ENCODE measurements at places on chromosomes 12 and 14.
A peak's percentile ranks its signal among the peaks of the same experiment; 100 is the strongest.

DNA sequence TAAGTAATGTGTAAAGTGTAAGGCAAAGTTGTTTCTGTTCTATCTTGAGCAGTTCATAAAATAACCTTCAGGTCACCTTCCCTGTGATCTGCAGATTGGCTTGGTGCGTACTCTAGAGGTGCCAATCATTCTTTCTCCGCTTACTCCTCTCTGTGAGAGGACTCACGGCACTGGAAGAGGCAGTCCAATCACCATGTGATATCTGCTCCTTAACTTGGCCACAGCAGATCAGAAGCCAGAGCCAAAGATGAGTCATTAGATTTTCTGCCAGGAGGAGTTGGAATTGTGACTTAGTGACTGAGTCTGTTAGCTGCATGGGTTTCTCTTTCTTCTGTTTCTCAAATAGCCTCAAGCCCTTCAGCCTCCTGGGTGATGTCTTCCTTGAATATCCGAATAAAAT is 165.5 kb downstream of the SLC41A2 start:
- no peak for DNase-seq

DNA sequence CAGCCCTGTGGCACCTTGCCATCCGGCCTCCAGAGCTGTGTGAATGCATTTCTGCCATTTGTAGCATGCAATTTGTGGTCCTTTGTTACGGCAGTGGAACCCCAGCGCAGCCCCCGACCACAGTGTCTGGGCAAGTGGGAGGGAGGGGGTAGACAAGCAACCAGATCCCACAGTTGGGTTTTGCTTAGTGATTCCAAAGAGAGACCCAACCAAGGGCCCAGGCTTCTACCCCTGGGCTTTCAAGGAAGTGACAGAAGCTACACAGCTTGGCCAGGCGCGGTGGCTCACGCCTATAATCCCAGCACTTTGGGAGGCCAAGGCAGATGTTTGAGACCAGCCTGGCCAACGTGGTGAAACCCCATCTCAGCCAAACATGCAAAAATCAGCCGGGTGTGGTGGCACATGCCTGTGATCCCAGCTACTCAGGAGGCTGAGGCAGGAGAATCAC is 17.8 kb downstream of the ZBTB42 start:
- DNase-seq, result no peak

DNA sequence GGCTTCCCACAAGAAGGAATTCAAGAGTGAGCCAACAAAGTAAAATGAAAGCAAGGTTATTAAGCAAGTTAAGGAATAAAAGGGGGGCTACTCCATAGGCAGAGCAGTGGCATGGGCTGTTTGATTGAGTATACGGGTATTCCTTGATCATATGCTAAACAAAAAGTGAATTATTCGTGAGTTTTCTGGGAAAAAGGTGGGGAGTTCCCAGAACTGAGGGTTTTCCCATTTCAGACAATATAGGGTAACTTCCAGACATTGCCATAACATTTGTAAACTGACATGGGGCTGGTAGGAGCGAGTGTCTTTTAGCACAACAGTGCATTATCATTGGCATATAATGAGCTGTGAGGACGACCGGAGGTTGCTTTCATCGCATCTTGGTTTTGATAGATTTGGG is 2.0 kb upstream of the BCL2L14 start:
- DNase-seq, result no peak

- no peak for DNase-seq
Observed at GRCh38 chr12:78628491-78629100, 236.0 kb upstream of the SYT1 start.

GRCh38 chr12:62210422-62210821 is 49.8 kb upstream of the USP15 start:
- DNase-seq, result no peak

GRCh38 chr14:76480426-76480825 is 104.5 kb downstream of the ESRRB start:
- no peak for DNase-seq

GRCh38 chr12:90940872-90941499 is 14.0 kb downstream of the CCER1 start:
- no peak for DNase-seq

DNA sequence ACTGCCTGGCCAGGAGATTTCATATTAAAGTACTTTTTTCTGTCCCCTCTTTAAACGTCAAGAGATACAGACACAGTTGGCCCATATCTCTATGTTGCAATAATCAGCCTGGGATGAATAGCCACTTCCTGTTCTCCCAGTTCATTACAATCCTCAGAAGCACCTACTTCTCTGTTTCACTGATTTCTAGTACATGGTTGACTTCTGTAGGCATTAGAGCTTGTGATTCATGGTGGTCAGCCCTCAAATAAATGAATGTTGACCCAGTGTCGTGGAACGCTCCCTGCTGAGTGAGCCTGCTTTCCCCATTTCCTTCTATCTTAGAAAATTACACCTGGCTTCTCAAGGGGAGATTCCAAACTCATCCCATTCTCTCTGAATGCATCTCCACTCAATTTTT is 416.7 kb downstream of the PDZRN4 start:
- DNase-seq, result no peak

DNA sequence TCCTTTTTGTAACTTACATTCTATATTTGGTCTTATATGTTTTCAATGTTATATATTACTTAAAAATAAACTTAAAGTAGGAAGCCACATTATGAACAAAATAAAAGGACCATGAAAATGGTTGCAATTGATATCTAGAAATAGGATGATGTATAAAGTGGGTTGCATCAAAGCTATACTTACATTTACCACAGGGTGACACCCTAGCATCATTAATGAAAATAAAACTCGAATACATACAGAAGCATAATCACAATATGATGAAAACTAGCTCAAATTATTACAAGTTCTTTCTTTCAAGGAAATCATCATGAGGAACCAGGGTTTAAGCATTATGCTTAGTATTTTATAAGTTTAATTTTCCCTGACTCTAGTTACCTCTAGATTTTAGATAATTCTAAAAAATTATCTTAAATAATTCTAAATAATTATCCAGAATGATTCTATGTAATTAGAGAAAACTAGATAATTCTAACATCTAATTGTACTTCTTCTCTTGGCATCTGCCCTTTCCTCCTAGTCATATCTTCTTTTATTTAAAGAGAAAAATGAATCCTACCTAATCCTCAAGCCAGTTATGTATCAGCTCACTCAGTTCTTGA is 31.2 kb downstream of the TAS2R7 start:
- no peak for DNase-seq

GRCh38 chr12:51524386-51524901 is 66.6 kb upstream of the SCN8A start:
- no peak for DNase-seq

GRCh38 chr14:37573356-37573755 is 21.7 kb downstream of the FOXA1 start:
- no peak for DNase-seq

DNA sequence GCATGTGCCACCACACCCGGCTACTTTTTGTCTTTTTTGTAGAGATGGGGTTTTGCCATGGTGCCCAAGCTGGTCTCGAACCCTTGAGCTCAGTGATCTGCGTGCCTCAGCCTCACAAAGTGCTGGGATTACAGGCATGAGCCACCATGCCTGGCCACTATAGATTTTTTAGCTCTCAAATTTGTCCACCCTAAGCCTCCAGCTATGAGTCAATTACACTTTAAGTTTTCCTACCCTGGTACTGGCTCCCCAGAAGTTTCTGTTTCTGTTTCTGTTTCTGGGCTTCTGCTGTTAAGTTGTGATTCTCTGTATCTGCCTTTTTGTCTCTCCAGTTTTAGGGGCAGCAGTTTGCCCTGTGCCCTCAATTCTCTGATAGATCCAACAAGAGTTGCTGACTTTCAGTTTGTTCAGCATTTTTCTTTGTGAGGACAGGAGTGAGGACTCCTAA is 4.4 kb upstream of the TINF2 start:
- DNase-seq, result no peak

- DNase-seq, result no peak
Observed at GRCh38 chr14:20387576-20387975, 25.7 kb downstream of the TEP1 start.

GRCh38 chr12:100427078-100427477 is 46.6 kb upstream of the NR1H4 start:
- no peak for DNase-seq

DNA sequence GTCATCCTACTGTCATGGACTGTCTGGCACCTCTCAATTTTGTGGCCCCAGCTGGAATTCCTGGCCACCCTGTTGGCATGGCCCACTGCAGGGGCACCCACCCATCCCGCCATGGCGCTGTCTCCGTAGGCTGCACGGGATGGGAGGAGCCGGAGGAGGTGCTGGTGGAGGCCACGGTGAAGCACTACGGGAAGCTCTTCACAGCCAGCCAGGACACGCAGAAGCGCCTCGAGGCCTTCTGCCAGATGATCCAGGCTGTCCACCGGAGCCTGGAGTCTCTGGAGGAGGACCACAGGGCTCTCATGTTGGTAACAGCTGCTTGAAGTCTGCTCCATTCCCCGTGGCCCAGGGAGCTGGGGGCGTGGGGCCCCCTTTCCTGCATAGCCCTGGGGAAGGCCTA is 3.9 kb downstream of the CCDC197 start:
- peak; percentile 53 for DNase-seq

GRCh38 chr12:11787437-11787836 is 138.0 kb downstream of the ETV6 start:
- no peak for DNase-seq

- no peak for DNase-seq
Observed at GRCh38 chr12:3362737-3363136, 128.3 kb upstream of the PRMT8 start.

GRCh38 chr12:108578813-108579212 is 16.4 kb downstream of the ISCU start:
- DNase-seq, result no peak

GRCh38 chr12:66399911-66400306 is 97.6 kb downstream of the HELB start:
- no peak for DNase-seq

GRCh38 chr12:75543529-75543928 is 32.1 kb upstream of the KRR1 start:
- DNase-seq, result no peak

GRCh38 chr12:89469361-89469760 is 55.2 kb downstream of the GALNT4 start:
- no peak for DNase-seq

- DNase-seq, result no peak
Observed at GRCh38 chr14:61671082-61671481, 24.2 kb upstream of the HIF1A start.

DNA sequence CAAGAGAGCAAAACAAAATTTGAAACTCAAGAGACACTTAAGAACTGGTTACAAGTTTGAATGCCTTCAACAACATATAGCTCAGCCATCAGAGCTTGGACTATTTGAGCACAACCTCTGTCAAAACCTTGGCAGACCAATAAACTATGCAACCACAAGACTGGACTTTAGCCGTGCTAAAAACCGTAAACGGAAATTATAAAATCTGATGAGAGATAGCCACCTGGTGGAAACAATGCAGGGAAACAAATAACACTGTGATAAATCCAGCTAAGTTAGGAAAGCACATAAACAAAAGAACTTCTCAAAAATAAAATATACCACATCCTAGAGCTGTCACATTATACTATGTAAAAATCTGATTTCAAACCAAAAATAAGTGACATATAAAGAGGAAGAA is 1074.2 kb upstream of the NOVA1 start:
- DNase-seq, result no peak

DNA sequence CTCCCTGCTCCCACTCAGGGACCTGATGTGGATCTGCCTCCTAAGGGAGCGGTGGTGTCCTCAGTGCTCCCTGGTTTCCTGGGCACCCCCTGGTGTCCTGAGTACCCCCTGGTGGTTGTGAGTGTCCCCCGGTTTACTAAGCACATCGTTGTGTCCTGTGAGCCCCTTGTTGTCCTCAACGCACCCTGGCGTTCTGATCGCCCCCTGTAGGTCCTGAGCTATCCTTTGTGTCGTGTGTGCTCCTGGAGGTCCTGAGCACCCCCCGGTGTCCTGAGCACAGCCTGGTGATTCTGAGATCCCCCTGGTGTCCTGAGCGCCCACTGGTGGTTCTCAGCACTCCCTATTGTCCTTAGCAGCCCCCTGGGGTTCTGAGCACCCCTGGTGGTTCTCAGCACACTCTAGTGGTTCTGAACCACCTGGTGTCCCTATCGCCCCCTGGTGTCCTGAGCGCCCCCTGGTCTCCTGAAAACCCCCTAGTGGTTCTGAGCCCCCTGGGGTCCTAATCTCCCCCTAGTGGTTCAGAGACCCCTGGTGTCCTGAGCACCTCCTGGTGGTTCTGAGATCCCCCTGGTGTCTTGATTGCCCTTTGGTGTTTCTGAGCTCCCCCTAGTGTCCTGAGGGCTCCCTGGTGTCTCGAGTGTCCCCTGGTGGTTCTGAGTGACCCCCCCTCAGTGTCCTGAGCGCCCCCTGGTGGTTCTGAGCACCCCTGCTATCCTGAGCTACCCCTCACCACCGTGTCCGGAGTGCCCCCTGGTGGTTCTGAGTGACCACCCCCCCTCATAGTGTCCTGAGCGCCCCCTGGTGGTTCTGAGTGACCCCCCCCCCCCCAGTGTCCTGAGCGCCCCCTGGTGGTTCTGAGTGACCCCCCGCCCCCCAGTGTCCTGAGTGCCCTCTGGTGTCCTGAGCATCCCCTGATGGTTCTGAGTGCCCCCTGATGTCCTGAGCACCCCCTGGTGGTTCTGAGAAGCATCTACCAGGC is 615.1 kb downstream of the TMEM121 start:
- DNase-seq, result no peak

DNA sequence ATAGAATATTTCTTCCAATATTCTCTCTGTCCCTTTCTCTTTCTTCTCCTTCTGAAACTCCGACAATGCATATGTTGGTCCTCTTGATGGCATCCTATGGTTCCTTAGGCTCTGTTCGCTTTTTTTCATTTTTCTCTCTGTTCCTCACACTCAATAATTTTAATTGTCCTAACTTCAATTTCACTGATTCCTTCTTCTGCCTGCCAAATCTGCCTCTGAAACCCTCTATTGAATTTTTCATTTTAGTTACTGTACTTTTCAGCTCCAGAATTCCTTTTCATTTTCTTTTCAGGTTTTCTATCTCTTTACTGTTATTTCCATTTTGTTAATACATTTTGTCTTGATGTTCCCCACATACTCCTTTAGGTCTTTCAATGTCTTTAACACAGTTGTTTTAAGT is 67.0 kb upstream of the TTC7B start:
- no peak for DNase-seq
